Gastroesophageal sphincter (tissue), 4 donors: ENCODE measurements at places on chromosomes 6 and 20.
A peak's percentile ranks its signal among the peaks of the same experiment; 100 is the strongest.

DNA sequence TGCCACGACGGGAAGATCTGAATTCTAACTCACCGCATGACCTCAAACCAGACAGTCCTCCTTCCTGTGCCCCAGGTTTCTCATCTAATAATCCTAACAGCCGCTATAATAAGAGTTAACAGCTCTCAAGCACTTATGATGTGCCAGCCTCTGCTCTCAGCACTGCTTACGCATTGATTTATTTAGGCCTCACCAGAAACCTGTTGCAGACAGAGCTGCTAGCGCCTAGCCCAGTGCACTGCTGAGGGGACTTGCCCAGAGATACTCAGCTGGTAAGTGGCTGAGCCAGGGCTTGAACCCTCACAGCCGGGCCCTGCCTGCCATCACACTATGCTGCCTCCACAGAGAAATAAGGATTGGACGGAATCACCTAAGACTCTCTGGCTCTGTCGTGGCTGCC is 37.7 kb downstream of the GRM4 start:
- ATAC-seq, result no peak

- ATAC-seq, result no peak
Measured at GRCh38 chr6:62371453-62372210, 85.6 kb upstream of the KHDRBS2 start.

- no peak for ATAC-seq
Measured at GRCh38 chr6:53615633-53616449, 49.7 kb downstream of the KLHL31 start.

GRCh38 chr6:160973311-160974250 is 18.0 kb upstream of the MAP3K4 start:
- peak; percentile 43 for ATAC-seq

DNA sequence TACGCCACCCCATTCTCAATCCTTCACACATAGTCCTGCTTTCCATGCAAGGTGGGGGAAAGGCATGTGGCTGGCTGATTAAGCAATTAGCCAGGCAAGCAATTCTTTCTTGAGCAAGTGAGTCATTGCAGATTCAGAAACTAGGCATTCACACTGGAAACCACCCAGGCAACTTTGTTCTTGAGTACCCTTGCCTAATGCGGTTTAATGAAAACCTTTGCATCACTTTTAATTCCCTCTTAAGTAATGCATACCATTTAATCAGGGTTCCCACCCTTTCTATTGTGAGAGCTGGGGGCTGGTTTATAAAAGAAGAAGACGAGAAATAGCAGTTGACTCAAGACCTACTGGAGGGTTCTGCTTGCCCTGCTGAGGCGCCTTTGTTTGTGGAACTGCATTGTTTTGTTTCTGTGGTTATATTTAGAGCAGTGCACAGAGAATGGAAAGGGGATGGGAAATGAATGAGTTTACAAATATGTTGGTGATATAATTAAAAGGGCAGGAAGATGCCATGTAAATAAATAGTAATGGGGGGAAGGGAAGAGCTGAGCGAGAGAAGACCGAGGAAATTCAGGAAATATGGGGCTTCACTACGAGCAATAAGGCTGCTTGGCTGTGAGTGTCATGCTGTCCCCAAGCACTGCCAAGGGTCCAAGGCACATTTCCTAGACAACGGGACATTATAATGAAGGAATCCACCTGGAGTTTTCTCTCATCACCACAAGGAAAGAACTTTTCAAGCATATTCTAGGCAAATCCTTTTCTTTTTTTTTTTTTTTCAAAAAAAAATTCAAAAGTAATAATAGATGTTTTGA is 48.8 kb upstream of the TSHZ2 start:
- ATAC-seq, result no peak

- ATAC-seq, result no peak
Measured at GRCh38 chr6:166671434-166672081, 44.5 kb upstream of the RPS6KA2 start.

GRCh38 chr6:3252861-3253596 is 5.7 kb upstream of the PSMG4 start:
- no peak for ATAC-seq

DNA sequence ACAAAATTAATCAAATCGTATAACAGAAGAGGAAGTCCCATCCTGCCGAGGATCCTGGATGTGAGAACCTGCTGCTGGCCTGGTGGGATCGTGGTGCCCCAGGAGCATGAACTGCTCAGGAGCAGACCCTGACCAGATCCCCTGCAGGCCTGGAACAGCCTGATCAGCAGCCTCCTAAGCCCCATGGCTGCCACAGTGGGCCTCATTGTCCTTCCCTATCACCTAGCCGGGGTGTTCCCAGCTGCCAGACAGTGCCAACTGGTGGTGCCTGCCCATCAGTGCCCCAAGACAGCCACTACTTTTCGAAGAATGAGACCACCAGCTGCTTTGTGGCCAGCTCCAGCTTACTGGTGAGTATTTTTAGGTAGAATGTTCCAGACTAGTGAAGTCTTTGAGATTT is 19.6 kb upstream of the MAS1L start:
- ATAC-seq, result no peak

GRCh38 chr6:158356586-158357546 is 44.6 kb downstream of the TULP4 start:
- ATAC-seq, result no peak

GRCh38 chr6:167951781-167952511 is 45.5 kb upstream of the KIF25 start:
- no peak for ATAC-seq

DNA sequence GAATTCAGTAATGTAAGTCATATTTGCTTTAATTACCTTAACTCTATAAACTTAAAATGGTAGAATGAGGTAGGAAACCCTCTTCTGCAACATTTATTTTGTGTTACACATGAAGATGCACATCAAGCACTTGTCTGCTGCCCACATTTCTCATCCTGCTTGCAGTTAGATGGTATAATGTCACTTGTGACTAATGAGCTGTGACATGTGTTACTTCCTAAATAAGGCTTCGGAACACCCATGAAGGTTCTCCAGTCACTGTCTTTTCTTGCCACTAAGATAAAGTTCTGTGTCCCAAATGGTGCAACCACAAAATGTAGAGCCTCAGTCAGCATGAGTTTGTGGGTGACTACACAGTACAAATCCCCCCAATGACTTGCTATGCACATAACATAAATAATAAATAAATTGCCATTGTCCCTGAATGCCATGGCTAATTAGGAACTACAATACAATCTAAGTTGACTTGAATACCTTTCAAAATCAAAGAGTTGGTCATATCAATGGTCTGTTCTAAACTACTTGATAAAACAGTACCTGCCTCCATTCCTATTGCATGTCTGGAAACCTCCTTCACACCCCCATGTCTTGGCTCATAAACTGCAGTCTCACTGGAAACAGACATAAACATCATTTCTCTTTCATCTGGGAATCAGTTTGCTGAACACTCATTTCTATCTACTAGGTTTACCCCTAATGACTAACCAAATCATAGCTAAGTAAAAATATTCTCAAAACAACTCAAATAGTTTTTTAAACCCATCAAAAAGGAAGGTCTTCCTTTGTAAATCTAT is 157.2 kb downstream of the PTPRK start:
- ATAC-seq, result no peak
